ENCODE measurements at places on chromosomes 7 and 10.

DNA sequence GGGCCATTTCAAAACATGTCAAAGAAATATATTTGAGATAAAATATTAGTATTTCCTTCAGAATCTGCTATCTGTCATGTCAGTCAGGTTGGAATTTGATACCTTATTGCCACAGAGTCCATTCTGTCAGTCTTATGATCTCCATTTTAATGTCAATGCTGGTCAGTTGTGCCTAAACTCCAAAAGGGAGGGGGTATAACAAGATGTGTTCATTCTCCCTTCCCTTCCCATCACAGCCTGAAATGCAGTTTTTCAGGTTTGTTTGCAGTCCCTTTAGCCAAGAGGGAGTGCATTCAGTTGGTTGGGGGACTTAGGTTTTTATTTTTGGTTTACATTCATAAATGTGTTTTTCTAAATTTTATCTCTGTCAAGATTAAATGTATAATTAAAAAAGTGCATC lies 59.8 kb upstream of the INHBA start:
- DNase-seq = no peak

GRCh38 chr7:24971333-24972165 lies 8.4 kb downstream of the OSBPL3 start:
- DNase-seq = no peak

DNA sequence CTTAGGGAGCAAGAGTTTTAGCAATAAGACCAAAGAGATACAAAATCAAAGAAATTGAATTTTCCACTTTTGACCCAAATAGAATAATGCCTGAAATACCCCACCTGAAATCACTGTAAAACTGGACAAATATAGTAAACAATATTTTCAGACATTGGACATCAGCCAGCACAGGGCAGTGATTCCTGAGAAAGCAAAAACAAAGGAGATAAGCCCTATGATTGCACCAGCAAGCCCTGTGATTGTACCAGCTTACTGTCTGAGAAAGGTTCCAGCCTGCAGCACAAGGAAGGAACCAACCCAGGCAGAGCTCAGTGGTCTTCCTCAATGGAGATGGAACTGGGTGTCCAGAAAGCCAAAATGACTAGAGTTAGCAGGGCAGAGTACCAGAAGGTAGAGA lies 10.3 kb downstream of the TMEM106B start:
- no peak for DNase-seq

DNA sequence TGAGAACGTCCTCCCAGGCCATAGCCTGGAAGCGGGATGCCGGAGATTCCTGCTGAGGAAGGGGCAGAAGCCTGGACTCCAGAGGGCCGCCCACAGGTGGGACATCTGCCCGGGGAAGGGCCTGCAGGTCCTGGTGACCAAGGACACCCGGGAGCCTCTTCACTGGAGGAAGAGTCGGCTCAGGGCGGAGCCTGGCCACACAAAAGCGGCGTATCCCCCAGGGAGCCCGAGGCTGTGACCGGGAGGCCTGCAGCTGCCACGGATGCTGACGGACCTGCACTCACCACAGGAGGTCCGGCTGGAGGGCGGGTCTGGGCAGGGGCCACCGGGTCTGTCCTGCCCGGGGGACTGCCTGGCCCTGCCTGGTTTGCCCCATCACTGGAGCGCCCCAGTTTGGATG lies 15.5 kb upstream of the ADGRA1 start:
- DNase-seq = no peak

DNA sequence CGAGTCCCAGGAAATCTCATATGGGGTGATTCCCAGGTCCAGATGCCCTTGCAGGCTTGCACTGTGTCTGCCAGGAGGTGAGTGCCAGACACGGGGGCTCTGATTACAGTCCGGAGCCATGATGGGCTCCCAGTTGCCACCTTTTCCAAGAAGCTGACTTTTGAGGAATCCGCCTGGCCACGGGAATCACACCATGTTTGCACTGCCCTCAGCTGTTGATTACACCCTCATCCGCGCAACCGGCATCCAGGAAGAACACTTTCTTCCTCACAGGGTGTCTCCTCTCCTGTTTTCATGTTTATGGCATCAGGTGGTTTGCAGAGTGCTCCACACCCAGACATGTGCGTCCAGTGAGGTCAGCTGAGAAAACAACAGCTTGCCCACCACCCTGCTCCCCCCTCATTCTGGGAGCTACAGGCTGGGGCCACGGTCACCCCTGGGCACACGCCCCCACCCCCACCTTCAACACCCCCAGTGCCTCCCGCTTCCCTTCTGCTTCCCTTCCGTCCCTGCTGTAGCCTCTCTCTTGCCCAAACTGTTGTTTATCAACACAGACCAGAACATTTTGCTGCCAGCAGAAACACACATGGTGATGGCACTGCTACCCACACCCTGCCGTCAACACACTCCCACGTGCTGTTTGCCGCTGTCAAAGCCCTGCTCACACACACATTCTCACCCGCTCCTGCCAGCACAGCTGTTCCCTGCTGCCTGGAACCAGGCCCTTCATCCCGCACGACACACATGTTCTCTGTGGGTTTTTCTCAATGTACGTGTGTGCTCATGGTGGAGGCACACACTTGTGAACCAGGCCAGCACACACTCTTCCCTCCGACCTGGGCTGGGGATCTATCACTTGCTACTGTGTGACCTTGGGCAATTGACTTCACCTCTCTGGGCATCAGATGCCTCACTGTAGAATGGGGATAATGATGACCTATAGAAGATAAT lies 35.8 kb downstream of the DDIT4 start:
- peak; percentile 56 for DNase-seq

- peak; percentile 96 for DNase-seq
These were observed 11.7 kb downstream of the TMEM254 start for GRCh38 chr10:80090121-80090520.

- no peak for DNase-seq
These were observed 86.7 kb downstream of the ARHGAP22 start for GRCh38 chr10:48517911-48518811.

DNA sequence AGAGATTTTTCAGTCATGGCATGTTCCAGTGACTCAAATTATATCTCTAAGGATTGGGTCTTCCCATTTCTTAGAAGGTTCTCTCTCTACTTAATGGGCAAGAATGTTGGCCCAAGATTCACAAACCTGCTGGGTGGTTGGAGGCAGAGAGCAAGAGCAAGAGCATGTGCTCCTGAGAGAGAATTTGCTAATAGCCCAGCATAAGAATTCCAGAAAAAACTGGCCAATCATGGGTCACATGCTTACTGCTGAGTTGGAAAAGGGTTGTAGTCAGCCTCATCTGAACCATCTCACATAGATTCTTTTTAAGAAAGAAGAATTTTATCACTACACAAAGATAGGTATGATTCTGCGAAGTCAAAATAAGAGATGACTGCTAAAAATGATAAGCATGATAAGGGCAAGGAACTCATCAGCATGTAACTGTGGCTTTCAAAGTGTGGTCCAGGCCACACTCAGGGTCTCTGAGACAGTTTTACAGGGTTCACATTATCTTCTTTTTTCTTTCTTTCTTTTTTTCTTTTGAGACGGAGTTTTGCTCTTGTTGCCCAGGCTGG lies 8.2 kb upstream of the VCL start:
- DNase-seq = no peak

DNA sequence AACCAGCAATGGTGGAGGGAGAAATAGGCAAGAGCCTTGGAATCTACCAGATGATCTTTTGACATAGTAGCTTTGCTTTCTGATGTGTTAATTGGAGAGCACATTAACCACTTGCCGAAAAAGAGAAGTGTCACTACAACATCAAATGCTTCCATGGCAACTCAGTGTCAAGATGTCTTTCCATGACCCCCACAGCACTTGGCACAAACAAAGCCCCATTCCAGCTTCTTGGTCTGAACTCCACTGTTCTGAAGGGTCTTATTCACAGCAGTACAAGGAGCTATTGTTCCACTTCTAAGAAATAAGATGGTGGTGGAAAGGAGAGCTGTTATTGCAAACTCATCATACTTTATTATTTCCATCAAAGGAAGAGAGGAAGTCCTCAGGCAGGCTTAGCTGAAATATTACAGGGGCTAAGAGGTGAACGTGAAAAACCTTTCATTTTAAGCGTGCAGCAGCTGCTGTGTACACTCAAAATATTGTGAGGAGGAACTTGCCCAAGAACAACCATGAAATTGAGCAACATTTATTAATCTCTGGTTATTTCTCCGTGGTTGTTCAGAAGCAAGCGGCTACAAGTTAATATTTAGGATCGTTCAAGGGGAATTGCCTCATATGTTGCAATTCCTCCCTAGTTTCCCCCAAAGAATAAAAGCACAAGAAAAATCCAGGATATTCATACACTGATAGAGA lies 354.8 kb upstream of the CELF2 start:
- DNase-seq = no peak

GRCh38 chr10:119501690-119502089 lies 40.8 kb downstream of the RGS10 start:
- no peak for DNase-seq

DNA sequence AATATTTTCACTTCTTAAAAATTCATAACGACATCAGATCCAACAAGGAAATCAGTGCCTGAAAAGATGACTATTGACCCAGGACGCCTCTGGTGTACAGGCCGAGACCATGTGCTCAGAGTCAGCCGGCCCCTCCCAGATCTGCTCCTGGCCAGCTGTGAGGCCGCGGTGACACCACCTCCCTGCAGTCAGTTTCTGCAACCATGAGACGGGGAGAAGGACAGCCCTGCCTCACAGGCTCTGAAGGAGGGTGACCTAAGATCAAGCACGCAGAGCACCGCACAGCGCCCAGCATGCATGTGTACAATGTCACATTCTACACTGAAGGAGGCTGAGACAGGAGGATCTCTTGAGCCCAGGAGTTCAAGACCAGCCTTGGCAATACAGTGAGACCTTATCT lies 2.6 kb upstream of the GPER1 start:
- DNase-seq = no peak

GRCh38 chr10:5283305-5284158 lies 81.2 kb upstream of the UCN3 start:
- DNase-seq = no peak

GRCh38 chr10:120514035-120514620 lies 57.1 kb downstream of the PLPP4 start:
- DNase-seq = no peak

DNA sequence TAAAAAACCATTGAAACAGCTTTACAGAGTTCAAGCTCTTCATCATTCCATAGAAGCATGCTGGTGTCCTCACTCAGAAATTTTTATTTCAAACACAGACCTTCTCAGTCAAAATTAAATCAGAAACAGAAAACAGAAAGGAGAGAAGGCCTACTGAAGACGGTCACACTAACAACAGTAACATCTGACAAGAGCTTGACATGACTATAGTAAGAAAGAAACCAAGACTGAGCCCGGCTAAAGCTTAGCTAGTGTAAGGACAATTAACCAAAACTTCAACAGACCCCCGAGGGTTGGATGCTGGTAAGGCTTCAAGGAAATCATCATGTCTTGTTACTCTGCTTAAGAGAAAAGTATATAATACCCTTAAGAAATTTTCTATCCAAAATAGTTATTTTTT lies 38.6 kb downstream of the MTPN start:
- DNase-seq = no peak

GRCh38 chr7:157805713-157806112 lies 468.9 kb downstream of the DNAJB6 start:
- no peak for DNase-seq

DNA sequence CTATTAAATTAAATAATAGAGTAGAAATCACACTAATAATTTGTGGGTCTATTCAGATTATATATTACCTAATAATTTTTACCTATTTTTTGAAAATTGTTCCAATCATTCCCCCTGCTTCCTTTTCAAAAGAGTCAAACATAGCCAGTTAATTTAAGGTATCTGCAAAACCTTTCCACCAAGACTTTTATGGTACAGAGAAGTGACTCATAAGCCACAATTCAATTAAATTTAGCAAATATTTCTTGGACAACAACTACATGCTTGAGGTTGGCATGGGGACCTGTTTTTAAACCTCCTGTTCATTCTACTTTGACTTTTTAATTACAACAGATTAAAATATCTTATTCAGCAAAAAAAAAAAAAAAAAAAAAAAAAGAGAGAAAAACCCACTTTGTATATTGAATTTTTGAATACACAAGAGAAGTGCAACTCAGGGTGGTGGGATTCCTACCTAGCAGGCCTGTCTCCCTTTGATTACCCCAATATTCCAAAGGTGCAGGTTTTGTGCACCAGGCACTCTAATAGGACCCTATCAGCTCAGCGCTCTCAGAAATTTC lies 301.9 kb upstream of the C7orf33 start:
- DNase-seq = no peak

GRCh38 chr7:134875867-134876266 lies 96.4 kb downstream of the CALD1 start:
- DNase-seq = no peak

- no peak for DNase-seq
These were observed 6.6 kb downstream of the DMBT1 start for GRCh38 chr10:122567056-122567660.

- DNase-seq = no peak
These were observed 11.0 kb upstream of the GALNTL5 start for GRCh38 chr7:151945224-151945623.

DNA sequence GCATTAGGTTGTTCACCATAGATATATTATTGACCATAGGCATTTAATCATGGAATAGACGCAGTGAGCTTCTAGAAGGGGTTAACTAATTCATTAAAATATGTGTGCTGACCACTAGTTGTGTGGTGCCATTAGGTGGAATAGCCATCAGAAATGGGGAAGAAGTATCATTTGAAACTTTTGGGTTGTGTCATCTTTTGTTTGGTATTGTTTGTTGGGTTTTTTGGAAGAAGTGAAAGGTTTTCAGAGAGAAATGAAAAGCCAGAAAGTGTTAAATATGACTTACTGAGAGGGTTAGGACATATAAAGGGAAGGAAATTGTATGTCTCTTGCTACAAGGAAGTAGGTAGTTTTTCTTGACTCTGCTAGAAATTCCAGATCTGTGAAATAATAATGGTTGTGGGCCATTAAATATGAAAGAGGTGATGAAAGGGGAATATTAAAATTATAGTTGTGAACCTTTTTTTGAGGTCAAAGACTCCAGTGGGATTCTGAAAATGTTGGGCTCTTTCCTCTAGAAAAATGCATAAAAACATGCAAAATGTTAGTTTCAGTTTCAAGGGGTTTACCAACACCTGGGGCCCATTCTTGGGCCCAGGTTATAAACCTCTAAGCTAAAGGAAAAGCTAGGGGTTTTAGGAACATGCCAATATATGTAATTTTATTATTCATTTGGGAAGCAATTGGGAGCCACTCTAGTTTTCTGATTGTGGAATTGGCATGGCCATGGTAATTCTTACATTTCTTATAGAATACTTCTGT lies 348.5 kb downstream of the BBS9 start:
- DNase-seq = no peak

GRCh38 chr10:55091691-55092328 lies 290.8 kb upstream of the PCDH15 start:
- no peak for DNase-seq

DNA sequence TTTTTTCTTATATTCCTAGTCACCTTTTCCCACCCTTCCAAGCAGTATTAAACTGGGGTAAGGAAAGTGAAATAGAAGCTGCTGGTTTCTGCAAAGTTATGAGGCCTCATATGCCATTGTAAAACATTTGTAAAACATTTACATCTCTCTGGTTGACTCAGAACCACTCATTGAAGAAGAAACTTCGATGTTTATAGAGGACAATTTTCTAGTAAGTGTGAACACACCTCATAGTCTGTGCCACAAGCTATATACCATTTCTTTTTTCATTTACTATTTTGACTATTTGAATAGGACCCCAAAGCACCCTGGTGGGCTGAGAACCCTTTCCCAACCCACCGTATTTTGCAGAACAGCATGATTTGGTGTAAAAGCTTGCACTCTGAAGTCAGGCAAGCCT lies 12.9 kb upstream of the ITGB1 start:
- no peak for DNase-seq
